ENCODE measurements at places on chromosomes 5 and 9.

GRCh38 chr5:90909101-90909503 is 350.5 kb downstream of the ADGRV1 start:
- DNase-seq = no peak

- no peak for DNase-seq
These were observed 306.2 kb upstream of the RIOK2 start for GRCh38 chr5:97489010-97489840.

DNA sequence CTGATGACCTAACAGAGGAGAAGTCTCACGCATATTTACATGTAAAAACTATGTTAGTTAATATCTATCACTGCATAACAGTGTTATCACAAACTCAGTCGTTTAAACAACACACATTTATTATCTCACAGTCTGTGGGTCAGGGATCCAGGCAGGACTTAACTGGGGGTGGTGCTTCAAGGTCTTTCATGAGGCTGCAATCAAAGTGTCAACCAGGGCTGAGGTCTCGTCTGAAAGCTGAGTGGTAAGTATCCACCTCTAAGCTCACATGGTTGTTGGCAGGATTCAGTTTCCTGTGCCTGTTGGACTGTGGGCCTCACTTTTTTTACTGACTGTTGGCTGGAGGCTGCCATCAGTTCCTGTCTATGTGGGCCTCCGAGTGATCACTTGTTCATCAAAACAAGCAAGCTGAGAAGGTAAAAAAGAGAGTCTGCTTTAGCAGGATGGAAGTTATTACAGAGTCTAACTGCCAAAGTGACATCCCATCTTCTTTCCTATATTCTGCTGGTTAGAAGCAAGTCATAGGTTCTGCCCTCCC is 188.6 kb downstream of the CARTPT start:
- DNase-seq = no peak

DNA sequence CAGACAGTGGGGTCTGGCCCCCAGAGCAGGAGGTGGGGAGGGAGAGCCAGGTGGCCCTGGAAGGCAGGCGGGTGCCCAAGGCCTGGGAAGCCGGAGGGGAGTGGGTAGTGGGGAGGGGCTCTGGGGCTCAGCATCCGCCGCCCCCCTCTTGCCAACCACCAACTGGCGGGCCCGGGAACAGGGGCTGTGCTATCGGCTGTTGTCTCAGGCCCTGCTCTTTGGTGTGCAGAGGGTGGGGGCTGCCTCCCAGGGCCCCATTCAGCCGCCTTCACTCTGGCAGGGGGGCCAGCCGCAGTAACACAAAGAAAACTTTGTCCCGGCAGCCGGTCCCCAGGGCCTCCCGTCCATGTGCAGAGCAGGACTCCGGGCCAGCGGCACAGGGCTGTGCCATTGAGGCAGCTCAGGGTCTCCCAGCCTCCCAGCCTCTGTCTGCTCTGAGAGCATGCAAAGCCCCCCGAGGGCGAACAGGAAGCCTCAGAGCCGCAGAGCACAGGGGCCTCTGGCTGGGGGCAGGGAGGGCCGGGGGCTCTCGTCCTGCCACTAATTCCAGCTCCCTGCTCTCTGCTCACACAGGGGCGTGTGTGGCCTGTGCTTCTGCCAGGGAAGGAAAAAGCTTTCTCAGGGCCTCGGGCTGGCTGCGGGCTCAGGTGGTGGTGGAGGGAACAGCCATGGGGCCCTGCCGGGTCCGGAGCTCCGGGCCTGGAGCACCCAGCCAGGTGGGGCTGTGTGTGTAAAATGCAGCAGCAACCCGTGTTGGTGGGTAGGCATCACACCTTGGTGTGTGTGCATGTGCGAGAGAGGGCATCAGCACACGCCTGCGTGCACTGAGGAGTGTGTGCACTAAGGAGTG is 54.2 kb upstream of the NOTCH1 start:
- DNase-seq = no peak

GRCh38 chr9:224582-225520 is 10.2 kb downstream of the DOCK8 start:
- DNase-seq = no peak

GRCh38 chr9:28053096-28053777 is 480.0 kb upstream of the C9orf72 start:
- no peak for DNase-seq

DNA sequence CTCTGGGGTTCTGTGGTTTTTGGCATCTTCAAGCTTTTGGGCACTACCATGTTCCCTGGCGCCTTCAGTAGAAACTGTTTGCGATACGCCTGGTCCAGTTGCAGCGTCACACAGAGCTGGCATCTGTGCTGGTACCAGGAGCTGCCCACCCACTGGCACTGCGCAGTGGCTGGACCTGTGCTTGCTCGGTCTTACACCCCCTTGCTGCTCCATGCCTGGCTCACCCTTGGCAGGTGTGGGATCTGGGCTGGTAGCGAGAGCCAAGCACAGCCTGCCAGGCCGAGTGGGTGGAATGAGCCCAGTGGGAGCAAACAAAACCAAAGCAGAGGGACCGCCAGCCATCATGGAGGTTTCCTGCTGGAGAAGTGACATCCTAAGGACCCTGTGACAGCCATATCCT is 170.2 kb upstream of the IRX2 start:
- DNase-seq = no peak

DNA sequence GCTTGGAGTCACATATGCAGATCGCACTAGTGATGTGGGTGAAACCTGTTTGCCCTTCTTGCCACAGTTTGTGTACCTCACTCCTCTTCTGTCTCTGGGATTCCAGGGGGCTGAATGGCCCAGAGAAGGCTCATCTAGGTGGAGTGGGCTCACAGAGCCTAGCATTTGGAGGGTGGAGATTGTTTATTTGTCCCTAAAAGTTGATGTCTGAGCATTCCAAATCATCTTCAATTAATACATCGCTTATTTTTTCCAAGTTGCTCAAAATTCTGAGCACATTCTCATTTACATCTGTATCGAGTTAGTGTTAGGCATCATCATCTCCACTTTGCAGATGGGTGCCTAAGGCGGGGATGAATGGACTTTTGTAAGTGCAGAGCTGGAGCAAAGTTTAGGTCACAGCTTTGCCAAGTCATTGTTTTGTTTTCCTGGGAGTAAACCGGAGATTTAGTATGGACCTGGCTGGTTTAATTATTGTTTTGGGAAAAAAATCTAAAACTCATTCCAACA is 2.0 kb downstream of the ABL1 start:
- DNase-seq = no peak

GRCh38 chr9:129225815-129226214 is 47.8 kb upstream of the IER5L start:
- DNase-seq = no peak

GRCh38 chr9:86187121-86187520 is 72.3 kb downstream of the C9orf153 start:
- DNase-seq = no peak

DNA sequence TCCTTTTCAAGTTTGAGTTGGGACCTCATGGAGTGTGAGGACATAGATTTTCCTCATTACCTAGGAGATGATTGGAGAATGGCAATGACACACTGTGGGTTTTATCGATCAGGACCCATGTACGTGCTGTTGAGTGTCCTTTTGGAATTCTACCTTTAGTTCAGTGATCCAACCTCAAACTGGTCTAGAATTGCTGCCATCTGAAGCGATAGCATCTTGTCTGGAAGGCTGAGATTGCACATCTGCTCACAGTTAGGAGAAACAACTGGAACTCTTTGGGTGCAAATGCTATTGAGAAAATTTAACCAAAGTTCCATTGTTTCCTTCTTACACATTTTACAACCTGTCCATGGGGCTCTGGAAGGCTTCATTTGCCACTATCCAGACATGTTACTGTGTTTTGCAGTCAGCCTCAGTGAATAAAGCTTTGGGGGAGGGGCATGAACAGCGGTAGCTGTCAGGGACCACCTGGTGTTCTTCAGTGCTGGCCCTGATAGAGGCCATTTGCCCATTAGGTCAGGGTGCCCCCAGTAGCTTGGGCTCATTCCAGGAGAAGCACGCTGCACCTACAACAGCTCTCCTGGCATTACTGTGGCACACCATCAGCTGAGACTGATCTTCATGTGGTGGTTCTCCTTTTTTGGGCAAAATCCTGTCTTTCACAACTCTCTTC is 123.1 kb downstream of the PDE8B start:
- DNase-seq = no peak

DNA sequence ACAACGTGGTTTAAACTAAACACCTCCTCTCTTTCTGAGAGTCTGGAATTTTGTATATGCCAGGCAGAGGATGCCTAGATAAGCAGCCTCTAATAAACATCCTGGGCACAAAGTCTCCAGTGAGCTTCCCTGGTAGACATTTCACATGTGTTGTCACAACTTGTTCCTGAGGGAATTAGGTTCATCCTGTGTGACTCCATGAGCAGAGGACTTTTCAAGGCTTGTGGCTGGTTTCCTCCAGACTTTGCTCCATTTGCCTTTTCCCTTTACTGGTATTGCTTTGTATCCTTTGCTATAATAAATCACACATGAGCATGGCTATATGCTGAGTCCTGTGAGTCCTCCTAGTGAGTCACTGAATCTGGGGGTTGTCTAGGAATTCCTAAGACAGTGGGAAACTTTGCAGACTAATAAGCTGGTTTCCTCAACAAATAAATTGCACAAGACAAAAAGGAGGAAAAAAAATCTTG is 77.4 kb downstream of the NR2F1-AS1 start:
- no peak for DNase-seq

DNA sequence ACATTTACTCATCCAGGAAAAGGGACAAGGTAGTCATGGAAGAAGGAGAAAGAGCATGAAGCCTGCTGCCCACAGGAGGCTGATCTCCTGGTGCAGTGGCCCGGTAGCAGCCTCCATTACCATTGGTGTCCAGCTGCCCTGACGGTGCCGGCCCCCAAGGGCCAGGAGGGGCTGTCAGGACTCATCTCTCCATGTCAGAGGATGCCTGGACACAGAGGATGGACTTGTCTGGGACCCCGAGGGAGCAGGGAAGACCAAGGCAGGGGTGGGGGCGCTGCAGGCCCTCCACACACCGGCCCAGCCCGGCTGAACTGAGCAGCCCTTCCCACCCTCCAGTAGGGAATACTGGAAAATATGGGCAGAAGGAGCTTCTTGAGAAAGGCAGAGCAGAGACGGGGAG is 52.2 kb downstream of the IRX2 start:
- no peak for DNase-seq

- DNase-seq = no peak
These were observed 115.6 kb upstream of the COL5A1 start for GRCh38 chr9:134525841-134526583.
